ENCODE measurements at places on chromosomes 13 and 19.
A peak's percentile ranks its signal among the peaks of the same experiment; 100 is the strongest.

DNA sequence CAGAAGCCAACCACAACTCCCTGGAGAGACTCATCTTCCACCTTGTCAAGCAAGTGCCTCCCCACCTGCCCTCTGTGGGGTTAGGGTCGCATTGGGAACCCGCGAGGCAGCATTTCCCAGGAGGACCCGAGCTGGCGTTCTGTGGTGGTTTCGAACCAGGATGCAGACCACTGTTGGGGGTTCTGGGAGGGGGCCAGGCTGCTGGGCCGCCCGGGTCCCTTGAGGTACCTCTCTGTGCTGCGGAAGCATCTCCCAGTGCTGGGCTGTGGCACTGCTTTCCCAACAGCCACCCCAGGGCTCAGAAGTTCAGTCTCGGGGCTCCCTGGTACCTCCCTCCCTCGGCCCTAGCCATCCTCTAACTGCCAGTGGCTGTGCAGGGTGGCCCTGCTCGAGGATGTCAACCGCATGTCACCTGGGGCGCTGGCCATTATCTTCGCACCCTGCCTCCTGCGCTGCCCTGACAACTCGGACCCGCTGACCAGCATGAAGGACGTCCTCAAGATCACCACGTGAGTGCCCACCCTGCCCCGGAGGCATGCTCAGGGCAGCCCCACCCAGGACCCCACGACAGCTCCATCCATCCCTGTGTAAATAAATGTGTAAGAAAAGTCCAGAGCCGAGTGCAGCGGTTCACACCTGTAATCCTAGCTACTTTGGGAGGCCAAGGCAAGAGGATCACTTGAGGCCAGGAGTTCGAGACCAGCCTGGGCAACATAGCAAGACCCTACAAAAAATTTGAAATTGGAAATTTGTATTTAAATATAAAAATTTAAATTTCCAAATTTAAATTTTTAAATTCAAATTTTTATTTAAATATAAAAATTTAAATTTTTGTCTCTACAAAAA, 8.2 kb upstream of the USE1 start:
- no peak for DNase-seq

DNA sequence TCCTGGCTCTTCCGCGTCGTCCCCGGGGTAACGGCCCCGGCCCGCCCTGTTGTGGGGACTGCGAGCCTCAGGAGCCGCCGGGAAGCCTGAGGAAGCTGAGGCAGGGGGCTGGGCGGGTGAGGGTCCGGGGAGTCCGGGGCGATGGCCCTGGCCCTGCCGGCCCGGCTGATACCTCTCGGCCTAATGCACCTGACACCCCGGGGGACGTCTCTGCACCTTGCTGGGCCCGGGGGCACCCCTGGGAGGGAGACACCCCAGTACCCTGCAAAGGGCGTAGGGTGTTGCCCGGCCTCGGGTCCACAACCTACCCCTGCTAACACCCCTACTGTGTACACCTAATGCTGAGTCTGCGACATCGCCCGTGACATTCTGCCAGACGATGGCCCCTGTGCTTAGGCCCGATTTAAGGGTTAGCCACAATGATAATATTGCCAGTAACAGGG, 410 bp downstream of the PIN1 start:
- DNase-seq = no peak

DNA sequence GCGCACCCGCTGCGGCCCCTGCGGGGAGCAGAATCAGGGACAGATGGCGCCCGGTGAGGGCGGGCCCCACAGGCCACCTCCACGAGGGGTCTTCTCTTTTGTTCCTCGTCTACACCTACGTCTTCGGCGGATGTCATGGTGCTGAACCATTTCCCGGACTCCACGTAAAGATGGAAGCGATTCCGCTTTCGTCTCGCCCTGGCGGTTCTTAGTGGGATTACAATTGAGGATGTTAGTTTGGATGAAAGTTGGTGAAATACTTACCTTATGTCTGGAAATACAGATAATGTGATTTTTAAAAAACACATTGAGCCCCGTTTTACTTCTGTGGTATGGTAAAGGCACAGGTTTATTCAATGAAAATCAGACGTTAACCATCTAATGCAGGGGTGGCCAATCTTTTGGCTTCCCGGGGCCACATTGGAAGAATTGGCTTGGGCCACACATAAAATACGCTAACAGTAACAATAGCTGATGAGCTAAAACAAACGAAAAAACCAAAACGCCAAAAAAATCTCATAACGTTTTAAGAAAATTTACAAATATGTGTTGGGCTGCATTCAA, 1.4 kb upstream of the ZMYM5 start:
- peak; percentile 89 for DNase-seq

DNA sequence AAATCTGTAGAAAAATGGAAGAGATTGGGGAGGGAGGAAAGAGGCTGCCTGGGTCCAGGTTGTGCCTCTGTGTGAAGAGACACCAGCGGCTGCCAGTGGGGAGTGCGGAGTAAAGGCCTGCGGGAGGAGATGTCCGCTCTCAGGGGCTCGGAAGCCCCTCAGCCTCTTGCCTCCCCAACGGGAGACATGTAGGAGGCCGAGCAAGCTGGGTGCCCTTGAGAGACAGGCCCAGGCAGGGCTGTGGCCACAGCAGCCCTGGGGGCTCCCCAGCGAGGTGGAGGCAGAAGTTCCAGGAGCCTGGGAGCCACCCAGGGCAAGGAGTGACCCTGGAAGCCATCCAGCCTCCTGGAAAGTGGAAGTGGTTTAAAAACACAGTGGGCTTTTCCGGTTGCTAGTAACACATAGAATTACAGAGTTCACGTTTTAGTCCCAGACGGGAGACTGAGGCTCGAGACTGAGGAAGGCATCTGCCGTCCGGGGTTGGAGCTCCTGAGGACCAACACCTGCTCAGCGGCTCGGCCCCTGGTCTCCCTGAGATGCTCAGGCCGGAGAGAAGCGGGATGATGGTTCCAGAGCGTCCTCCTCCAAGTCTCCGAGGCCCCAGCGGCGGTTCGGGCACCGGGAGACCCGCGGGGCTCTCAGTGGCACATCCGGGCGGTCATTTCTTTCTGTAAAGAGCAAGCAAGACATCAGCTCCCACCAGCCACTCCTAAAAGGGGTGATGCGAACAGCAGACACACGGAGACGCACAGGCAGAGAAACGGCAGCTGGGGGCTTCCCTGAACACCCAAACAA, 21.9 kb upstream of the MKNK2 start:
- no peak for DNase-seq

GRCh38 chr13:66974889-66975288, 255.2 kb downstream of the PCDH9 start:
- no peak for DNase-seq

- no peak for DNase-seq
Observed at GRCh38 chr19:30423481-30423880, 51.3 kb downstream of the ZNF536 start.

- no peak for DNase-seq
Observed at GRCh38 chr13:44219577-44220548, 153.8 kb upstream of the SERP2 start.

GRCh38 chr13:61258185-61258584, 157.5 kb downstream of the PCDH20 start:
- no peak for DNase-seq

DNA sequence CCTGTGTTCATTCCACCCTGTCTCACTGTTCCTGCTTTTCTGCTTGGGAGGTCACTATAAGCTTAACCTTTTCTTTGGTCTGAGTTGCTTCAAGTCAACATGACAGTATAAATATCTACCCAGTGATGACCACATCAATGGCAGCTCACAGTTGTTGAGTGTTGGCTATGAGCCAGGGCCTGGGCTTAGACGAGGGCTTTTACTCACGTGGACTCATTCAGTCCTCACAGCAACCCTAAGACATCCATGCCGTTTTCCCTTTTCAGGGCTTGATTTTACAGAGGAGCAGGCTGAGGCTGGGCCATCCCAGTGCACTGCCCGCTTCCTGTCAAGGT, 10.2 kb upstream of the CCDC97 start:
- no peak for DNase-seq

GRCh38 chr13:108263621-108264355, 5.7 kb upstream of the TNFSF13B start:
- DNase-seq = no peak

DNA sequence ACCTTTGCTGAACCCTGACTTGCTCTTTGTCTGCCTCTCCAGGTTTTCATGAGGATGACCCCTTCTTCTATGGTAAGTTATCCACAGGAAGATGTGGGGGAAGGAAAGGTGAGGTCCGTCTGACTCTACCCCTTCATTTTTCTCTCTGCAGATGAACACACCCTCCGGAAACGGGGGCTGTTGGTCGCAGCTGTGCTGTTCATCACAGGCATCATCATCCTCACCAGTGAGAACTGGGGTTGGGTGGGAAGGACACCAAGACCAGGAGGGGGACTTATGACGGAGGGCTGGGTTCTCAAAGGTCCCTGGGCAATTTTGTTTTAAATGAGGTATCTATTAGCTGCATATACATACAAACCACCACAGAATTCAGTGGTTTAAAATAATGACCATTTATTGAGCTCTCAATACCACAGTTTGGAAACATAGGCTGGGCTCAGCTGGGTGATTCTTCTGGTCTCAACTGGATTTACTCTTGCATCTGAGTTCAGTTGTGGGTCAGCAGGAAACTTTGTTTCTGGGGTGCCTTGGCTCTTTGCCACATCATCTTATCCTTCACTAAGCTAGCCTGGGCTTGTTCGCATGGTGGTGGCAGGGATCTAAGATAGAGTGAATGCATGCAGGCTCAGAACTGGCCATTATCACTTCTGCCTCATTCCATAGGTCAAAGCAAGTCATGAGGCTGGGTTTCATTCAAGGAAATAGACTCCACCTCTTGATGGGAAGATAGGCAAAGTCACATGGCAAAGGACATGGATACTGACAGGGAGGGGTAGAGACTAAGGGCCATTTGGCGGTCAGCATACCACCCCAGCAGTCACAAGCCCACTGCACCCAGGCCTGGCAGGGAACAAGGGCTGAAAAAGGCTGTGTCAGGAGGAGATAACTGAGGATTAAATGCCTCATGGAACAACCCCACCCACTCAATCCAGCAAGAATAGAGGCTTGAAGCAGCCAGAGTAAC, 11.8 kb downstream of the FXYD5 start:
- DNase-seq = no peak

DNA sequence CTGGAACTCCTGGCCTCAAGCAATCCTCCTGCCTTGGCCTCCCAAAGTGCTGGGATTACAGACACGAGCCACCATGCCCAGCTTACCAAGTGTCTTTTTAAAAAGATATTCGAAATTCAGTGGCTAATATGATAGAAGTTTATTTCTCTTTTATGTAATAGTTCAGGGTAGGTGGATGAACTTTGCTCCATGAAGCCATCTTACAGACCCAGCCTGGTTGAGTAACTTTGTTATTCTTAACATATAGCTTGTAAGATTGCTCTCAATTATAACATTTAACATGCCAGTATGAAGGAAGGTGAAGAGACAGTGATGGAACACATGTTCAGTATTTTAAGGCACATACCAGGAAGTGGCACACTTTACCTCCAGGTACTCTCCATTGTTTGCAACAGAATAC, 42.4 kb downstream of the ZIC2 start:
- DNase-seq = no peak

DNA sequence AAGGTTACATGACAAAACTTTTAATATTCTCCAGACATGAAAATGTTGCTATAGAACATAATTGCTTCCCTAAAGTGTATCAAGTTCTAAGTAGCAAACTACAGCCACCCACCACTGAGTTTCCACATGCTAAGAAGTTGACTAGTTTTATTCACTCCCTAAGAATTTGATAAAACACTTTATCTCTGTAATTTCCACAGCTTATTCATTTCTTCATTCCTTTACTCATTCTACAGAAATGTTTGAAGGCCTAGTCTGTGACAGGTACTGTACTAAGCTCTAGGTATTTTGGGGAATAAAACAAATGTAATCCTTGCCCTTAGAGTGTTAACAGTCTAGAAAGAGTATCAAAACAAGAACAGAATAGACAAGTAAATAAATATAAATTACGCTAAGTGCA, 101.8 kb upstream of the DIAPH3 start:
- DNase-seq = no peak

GRCh38 chr19:4831304-4831978, at the start of gene TICAM1:
Gene TICAM1 (minus strand): TSS chr19:4831712. CDS start chr19:4818377, 13,335 bp downstream.
- DNase-seq = peak; percentile 45

- DNase-seq = no peak
Observed at GRCh38 chr19:12641456-12641855, 25.1 kb downstream of the MAN2B1 start.

DNA sequence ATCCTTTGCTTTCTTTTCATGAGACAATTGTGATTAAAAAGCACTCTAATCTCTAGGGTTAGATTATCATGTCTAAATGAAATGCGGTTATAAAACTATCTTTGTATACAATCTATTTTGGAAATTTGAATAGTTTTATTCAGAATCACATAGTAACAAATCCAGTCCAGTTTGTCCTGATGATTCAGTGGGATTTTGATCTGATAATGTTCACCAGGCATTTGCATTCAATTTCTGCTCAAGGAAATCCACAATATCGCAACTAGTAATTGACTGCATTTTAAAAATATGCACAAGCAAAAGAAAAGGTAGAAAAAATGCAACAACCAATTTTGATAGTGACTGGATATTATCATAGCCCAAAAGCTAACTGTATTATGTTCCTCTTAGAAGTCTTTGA, 63.8 kb downstream of the ITGBL1 start:
- DNase-seq = no peak

DNA sequence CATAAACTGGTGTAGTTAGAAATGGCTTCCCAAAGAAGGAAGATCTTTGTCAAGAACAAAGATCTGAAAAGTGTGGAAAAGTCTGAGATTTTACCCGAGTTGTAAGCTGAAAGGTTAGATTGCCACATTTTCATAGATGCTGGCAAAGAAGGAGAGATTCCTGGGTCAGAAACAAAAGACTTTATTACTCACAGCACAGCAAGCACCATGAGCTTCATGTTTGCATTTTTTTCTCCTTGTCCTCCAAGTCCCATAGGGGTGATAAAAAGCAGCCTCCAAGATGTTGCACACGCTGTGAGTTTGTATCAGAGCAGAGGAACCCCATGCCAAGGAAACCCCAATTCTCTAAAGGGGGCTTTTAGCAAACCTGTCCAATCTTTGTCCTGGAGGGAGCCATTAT, 29.3 kb downstream of the MZT1 start:
- no peak for DNase-seq

DNA sequence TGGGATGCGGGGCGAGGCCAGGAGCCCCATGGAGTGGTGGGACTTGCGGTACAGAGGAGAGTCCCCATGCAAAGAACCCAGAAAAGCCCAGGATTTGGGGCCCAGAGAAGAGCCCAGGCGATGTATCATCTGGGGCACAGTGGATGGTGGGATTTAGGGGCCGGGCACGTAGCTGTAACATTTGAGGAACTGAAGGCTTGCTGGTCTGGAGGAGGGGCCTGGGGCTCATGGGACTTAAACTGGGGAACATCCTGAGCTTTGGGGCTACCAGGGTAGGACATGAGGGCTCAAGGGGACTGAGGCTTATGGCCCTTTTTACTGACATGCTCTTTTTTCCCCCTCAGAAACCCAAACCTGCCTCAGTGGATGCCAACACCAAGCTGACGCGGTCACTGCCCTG, 13.5 kb downstream of the MED25 start:
- DNase-seq = no peak

Measured in GM23338 (cell line).